Stromal cell of bone marrow (primary cell): ENCODE measurements at places on chromosomes 13 and 19.
A peak's percentile ranks its signal among the peaks of the same experiment; 100 is the strongest.

- DNase-seq: no peak
Measured at GRCh38 chr19:42199440-42200115, 17.9 kb downstream of the DEDD2 start.

DNA sequence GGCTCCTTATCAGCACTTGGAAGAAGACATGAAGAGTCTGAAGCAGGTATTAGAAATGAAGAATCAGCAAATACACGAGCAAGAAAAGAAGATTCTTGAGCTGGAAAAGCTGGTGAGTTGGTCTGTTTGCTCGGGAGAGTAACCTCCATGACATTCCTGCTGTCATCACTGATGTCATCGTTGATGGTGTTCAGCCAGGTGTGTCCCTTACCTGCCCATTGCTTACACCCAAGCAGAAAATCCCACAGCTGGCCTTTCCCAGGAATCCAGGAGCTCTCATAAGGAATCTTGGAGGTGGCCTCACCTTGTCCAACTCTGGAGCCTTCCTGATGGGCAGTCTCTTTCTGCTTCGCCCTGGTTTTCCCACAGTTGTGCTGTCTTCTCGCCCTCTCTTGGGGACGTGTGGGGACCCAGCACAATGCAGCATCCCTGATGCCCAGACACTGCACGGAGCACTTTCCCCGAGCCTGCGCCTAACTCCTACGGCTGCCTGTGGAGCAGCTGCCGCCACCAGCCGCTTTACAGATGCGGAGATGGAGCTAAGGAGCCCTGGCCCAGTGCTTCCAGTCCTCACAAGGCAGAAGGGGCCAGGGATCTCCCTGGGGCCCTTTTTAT is 97.0 kb downstream of the SLC7A1 start:
- DNase-seq: no peak

DNA sequence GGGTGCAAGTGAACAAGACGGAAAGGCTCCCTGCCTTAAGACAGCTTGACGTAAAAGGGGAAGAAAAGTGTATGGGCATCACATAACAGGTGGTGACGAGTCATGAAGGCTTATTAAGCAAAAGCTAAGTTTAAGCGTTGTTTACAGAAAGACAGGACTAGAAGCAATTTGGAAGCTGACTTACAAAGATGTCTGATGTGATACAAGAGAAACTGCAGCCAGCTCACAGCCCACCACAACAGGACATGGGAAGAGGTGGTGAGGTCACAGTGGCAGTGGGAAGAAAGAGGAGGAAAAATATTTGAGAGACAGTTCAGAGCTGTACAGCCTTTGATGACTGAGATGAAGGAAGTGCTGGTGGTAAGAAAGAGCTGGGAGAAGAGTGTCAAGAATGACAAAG is 181.6 kb downstream of the KLF12 start:
- no peak for DNase-seq

GRCh38 chr19:45180936-45181335 is 2.4 kb downstream of the BLOC1S3 start:
- DNase-seq: no peak

DNA sequence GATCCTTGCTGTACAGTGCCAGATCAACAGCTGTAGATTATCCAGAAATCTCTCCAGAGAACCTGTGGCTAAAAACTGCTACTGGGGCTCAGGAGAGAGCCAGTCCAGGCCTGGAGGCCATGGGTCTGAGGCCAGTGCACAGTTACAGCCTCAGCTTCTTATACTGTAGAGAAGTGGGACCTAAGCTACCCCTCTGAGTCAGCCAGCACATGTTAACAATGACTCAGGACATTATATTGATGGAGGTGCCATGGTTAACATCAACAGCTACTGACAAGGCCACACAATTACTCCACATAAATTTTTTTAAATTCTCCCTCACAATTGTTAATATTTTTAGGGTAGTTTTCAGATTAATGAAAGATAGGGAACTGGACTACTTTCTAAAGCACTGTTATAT is 138.5 kb downstream of the RBM26 start:
- no peak for DNase-seq

DNA sequence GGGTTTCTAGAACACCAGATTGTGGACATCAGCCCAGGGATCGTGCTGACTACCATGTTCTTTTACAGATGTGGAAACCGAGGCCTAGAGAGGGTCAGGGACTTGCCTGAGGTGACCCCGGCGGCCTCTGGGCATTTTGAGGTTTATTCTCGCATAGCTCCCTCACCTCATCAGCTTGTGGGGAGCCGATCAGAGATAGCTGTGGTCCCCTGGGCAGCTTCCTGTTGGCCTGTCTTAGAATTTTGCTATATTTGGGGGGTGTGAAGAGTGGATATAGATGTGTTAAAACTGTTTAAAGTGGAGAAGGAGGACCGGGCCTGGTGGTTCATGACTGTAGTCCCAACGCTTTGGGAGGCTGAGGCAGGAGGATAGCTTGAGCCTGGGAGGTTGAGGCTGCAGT is 6.9 kb downstream of the ARHGEF1 start:
- no peak for DNase-seq

DNA sequence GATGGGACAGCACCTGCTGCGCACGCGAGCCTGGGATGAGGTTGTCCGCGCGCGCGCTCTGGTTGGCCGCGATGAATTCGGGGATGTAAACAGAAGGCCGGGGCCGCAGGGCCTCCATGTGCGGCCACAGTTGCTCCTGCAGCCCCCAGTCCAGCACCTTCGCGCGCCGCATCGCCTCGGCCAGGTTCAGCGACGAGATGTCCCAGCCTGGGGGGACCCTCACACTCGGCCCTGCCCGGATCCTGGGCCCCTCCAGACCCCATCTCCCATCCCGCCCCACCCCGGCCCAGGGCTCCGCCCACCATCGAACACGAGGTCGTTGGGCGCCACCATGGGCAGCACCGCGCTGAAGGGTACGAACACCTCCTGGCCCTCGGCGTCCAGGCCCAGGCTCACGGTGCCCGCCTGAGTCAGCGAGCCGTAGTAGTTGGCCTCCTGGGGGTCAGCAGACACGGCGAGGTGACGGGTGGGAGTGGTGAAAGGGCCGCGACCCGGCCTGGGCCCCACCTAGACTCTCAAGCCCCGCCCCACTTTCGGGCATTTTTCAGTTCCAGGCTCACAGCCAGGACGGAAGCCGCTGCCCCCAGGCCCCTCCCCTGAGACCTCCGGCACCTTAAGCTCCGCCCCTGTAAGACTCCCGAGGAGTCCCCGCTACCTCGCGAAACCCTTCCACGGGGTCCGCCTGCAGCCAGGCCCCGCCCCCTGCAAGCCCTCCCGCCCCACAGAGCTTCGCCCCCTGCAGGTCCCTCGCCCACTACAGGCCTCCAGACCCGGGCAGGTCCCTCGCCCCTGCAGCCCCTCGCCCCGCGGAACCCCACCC is 1.1 kb downstream of the ISYNA1 start:
- no peak for DNase-seq

DNA sequence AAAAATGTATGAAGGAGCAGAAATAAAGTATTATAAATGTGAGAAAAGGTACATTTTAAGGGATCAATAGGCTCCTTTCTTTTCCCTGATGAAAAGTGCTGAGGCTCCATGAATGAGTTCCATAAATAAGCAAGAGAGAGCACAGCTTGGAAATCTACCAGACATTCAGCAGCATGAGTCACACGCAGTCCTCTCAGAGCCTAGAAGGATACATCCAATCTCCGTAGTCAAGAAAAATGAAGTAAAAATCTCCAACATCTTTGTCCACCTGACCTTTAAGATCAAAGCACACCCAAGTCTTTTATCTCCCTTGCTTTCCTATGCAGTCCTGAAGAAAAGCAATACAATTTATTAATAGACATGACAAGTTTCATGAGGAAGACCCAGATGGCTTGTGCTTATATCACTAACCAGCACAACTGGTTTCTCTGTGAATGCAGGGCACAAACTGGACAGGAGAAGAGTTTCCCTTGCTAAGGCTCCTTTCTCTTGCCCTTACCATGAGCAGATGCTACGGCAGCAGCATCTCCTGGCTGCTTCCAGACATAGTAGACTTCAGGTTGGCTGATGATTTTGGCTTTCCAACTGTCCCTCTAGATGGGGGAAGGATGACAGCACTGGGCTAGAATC is 730.8 kb downstream of the EFNB2 start:
- DNase-seq: peak; percentile 48

DNA sequence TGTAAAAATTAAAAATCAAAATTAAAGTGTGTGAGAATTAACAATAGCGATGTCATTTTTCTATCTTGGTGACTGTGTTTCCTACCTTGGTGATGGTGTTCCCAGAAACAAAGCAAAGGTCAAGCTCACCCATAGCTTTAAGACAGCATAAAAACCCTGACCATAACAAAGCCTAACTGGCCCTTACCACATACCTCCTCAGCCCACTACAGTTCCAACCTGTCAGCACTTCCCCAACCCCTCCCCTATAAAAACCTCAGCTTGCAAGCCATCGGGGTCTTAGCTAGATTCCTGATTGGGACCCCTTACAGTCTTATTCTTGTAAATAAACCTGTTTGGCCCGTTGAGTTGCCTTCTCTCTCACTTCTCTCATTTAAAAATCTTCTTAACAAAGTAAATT is 484.4 kb upstream of the PCDH20 start:
- DNase-seq: no peak

DNA sequence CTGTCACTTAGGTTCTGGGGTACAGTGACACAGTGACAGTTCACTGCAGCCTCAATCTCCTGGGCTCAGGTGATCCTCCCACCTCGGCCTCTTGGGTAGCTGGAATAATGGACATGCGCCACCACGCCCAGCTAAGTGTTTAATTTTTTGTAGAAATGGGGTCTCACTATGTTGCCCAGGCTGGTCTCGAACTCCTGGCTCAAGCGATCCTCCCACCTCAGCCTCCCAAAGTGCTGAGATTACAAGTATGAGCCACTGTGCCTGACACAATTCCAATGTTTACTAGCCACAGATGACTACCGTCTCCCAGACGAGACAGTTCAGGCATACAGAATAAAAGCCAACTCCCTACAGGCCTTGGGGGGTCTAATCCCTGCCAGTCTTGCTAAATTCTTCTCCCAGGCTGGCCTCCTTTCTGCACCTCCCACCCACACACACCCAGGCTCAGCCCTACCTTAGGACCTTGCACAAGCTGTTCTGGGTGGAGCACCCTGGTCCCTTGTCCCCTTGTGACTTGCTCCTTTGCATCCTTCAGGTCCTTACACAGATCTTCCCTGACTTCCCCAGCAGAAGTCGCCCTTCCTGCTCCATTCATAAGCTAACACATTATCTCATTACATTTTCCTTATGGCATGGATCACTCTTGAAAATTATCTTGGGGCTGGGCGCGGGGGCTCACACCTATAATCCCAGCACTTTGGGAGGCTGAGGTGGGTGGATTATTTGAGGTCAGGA is 106.4 kb downstream of the INSR start:
- no peak for DNase-seq

GRCh38 chr19:12090807-12091206 is 26.3 kb downstream of the ZNF844 start:
- DNase-seq: peak; percentile 54

DNA sequence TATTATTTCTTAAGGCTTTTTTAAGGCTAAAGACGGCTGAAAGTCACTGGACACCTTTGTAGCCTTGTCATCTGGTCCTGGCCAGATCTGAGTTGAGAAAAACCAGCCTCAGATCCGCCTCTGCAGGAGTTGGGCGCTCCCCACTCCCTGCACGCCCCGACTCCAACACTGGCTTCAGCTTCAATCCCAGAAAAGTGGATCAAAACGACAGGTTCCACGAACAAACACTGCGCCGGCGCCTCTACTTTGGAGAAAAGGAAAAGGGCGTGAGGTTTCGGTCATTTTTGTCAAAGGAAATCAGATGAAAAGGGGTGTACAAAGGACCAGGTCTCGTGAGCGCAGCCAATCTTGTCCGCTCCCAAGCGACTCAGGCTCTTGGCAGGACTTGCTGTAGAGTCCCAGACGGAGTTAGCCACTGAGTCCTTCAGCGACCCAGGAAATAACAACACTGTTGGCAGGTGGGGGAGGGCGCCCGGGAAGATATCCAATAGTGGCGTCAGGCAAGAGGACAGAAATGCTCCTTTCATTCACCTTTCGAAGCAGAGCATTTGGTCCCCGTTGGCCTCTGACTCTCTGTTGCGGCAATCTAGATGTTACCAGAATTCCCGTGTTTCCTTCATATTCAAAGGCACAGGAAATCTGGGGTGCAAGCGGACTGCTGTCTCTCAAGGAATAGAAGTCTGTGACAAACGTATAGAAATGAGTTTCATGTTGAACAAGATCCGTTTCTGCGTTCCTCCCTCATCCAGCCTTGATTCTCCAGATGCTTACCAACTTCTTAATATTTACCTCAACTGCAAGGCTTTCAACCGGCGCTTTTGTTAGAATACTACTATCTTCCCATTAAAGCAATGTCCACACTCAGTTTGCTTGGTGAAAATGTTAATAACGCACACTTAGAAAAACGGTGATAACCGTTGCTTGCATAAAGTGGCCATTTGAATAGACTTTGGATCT is 1.8 kb upstream of the CCNA1 start:
- no peak for DNase-seq

GRCh38 chr13:28031220-28031895 is 42.9 kb upstream of the URAD start:
- DNase-seq: no peak

DNA sequence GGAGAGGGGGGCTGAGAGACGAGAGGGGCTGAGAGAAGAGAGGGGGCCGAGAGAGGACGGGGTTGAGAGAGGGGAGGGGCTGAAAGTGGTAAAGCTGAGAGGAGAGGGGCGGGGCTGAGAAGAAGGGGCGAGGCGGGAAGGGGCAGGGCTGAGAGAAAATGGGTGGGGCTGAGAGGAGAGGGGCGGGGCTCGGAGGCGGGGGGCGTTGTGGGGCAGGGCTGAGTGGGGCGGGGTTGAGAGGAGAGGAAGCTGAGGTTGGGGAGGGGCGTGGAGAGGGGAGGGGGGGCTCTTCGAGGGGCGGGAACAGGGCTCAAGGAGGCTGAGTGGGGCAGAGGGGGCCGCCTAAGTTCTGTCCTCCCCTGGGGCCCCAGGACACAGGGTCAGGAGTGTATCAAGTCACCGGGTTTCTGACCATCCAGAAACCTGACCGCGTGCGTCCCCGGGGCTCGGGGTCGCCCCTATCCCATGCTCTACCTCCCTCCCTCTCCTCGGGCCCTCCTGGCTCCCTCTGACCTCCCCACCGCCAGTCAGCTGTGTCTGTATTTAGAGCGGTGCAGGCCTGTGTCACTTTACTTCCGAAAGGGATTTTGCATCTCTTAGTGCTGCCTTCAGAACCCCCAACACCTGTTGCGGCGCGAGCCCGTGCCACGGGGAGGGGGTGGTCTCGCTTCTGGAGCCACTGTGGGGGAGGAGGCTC is 38.6 kb upstream of the SEMA6B start:
- DNase-seq: no peak

GRCh38 chr19:46784262-46785053 is 3.9 kb downstream of the SLC1A5 start:
- DNase-seq: peak; percentile 80

DNA sequence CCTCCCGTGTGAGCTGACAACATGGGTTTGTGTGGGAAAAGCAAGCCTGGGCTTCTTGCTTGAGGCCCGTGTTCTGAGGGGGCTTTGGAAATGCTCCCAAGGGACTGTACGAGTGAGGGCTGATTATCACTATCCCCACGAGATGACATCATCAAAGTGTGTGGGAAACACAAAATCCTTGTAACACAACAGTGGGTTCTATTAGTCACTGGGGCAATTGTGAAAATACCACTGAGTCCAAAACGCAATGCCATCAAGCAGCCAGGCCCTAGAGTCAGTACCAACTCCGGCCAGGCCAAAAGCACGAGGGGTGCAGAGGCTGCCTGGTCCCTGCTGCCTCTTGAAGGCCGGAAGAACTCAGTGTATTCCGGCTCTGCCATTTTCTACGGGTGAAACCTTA is 29.6 kb downstream of the CAPS start:
- DNase-seq: no peak
